NCI-H226 (cell line): ENCODE measurements at places on chromosomes 11 and 22.

GRCh38 chr22:42856179-42856864 is 751 bp downstream of the ARFGAP3 start:
- no peak for DNase-seq

DNA sequence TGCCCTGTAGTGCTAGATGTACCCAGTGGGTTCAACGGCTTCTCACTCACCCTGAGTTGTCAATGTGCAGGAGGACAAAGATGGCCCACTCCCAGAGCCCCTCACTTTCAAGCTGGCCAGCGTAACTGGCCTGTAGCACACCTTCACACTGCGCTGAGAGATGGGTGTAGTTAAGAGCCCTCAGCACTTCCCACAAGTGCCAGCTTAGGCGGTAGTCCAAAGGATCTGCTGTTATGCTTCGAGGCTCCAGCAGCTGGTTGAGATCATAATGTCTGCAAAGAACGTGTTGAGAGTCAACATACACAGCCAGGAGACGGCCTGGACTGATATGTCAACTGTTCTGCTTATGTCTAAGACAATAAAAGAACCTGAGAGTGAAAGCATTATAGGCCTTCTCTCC is 14.7 kb upstream of the CHRNA10 start:
- DNase-seq, result no peak

GRCh38 chr11:31995525-31996094 is 95.3 kb upstream of the RCN1 start:
- DNase-seq, result no peak

- no peak for DNase-seq
Observed at GRCh38 chr11:107688322-107688918, 23.4 kb downstream of the SLN start.

GRCh38 chr11:111148953-111149352 is 96.6 kb upstream of the POU2AF2 start:
- peak; percentile 57 for DNase-seq
